Activated CD4-positive, alpha-beta T cell treated with anti-CD3 and anti-CD28 coated beads, Interleukin-2, amount 50 U/mL, for 16 hours (primary cell): ENCODE measurements at places on chromosomes 1 and 21.

DNA sequence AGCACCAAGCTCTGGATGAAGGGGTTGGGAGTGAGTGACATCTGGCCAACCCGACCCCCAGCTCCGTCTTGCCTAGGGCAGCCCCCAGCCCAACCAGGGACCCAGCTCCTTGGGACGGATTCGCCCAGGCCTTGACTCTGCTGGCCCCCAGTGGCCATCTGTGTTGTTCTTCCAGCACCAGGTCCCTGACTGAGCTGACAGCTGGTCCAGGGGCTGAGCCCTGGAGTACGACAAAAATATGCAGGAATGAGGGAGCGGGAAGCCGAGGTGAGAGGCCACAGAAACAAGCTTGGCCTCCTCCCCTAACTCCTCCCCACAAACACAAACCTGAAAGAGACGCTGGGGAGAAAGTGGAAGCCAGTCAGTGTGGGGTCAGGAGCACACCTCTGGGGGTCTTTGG lies 55.0 kb upstream of the PAX7 start:
- peak; percentile 37 for DNase-seq

GRCh38 chr1:152577168-152577567 lies 3.1 kb downstream of the LCE3D start:
- DNase-seq: peak; percentile 88

- peak; percentile 27 for DNase-seq
These were observed 36.7 kb downstream of the ZNF695 start for GRCh38 chr1:246971090-246971721.

DNA sequence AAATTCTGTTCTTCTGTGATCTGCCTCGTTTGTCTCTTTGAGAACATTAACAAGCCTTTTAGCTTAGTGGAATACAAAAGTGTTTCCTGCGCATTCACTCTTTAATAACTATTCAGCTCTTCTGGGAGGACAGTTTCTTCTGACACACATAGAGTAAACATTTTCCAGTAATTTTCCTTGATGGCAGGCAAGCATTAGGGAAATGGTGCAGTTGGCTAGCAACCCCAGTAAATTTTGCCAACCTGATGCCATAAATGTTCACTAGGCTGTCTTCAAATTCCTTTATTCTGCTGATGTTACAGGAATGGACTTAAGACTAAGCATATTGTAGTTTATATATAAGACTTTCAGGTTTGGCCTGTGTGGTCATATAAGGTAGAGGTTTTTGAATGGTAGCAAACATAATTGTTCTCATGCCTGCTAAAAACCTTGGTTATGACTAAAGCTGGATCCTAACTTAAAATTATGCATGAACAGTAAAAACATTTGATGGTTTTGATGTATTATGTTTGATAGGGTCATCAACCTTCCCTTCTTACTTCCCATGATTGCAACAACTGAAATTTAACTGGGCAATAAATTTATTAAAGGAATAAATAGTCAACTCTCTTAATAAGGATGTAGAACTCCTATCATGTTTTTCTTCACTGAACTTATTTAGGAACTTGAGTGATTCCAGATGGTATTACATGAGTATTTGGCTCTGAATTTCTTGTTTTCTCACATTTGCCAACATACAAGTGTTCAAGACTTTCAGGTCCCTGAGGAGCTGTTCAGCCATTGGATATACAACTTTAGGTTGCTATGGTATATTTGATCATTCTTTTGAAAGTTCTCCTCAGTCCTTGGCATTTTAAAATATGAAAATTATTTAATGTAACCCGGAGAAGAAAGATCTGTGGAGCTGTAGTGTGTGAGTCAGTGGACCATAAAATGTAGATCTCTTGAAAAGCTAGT lies 223.4 kb downstream of the FMN2 start:
- DNase-seq: no peak

GRCh38 chr1:246607462-246607861 lies 41.2 kb downstream of the CNST start:
- DNase-seq: no peak

DNA sequence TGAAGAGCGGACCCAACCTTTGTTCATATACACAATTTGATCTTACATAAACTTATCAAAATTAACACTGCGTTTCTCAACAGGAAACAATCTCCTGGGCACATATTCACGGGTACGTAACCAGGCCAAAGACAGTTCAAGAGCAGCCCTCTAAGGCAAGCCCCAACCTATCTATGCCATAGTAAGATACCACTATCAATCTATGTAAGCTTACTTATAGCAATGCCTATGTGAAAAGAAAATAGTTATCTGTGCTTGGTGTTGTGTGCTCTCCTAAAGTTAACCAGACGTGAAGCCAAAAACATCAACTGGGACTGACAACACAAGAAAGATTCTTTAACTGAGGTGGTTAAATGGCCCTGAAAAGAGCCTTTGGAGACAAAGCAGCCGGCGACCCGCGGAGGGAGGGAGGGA lies 49.4 kb upstream of the BOLA1 start:
- DNase-seq: peak; percentile 29

DNA sequence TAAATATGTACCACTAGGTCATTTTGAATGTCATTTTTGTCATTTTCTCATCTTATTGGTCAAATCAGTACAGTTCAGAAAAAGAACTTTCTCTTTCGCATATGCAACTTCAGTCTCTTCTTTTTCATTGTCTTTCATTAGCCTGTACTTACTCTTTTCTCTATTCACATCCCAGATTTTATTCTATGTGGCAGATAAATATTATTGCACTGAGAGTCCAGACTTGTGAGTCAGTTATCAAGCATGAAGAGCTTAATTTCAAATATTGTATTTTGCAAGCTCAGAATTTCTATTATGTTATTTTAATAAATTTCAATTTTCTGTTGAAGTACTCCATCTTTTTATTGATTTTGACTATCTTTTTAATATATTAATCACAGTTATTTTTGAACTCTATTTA lies 105.2 kb upstream of the PALMD start:
- DNase-seq: no peak

DNA sequence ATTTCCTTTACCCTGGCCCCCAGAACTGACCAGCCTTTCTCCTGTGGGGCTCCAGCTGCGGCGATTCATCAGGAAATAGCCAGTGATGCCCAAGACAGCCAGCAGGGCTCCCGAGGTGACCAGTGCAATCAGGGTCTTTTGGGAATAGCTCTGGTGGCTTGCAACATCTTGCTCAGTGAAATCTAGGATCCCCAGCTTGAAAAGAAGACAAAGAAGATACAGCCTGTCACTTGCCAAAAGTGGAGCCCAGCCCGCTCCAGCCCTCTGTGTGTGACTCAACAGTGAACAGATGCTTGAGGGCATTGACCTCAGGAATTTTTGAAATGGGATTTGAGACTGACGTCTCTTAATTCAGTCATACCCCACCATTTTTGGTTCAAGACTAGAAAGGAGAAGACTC lies 22.3 kb downstream of the CD34 start:
- DNase-seq: no peak

DNA sequence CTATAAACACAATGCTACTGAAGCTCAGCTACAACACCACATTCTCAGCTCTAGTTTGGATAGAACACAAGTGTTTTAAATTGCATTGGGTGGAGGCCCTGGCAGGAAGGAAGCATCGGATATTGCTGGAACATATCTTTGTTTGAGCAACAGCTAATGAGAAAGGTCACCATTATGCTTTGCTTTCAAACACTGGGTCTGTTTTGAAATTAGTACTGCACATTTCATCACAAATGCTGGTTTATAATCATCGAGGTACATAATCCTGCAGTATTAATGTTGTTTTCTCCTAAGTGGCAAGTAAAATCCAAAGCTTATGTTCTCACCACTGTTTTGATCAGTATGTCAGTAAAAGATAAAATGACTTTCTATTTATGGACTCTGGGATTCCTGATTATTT lies 61.5 kb upstream of the ARHGAP29 start:
- no peak for DNase-seq

DNA sequence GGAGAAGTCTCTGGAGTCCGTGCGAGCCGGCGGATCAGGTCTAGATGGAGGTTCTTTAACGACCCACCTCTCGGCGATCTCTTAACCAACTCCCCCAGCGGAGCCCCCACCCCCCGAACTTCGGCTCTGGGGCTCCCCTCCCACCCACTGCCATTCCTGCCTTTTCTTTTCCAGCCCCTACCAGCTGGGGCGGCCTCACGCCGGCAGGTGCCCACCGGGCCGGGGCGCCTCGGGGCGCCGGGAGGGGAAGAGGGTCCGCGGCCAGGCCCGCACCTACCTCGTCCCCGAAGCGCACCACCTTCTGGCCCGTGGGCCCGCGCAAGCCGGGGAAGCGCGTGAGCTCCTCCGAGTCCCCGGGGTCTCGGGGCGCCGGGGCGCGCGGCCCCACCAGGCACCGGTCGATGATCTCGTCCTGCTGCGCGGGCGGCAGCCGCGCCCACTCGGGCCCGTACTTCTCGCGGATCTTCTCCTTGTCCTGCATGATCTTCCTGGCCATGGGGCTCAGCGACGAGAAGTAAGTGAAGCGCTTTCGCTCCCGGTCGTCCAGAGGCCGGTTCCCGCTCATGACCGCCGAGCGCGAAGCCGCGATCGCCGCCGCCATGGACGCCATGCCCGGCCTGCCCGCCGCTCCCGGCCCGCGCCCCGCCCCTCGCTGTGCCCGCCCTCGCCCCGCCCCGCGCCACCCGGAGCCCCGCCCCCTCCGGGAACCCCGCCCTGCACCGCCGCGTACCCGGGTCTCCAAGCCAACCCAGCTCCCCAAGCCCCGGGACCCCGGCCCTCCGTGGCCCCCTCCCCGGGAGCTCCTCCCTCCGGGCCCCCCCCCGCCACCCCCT lies at the start of gene C1orf198:
Gene C1orf198 (minus strand): TSS at position 619 of the 833 bp plus-strand sequence. CDS start 9 bp downstream, at position 610.
- DNase-seq: peak; percentile 75

DNA sequence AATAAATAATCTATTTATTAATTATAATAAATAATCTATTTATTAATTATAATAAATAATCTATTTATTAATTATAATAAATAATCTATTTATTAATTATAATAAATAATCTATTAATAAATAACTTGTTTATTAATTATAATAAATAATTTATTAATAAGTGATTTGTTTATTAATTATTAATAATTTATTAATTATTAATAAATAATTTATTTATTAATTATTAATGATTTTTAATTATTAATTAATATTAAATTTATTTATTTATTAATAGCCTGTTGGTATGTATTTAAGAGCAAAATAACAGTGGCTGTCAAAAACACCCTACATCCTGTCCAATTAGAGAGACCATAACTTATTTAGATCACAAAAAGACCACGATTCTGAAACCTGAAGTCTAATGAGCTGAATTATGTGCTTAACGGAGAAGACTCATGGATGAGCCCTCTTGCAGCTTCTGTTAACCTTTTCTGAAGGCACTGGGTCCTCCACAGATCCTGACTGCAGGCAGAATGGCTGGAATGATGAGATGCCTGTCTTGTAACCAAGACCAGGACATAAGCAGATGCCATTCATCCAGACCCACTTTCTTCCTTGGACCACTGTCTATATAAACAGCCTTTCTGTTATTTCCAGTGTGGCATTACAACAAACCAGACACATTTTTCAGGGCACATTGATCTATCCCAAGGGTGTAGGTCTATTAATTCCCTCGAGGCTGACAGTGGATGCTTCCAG lies 134.2 kb downstream of the SETD4 start:
- DNase-seq: no peak

GRCh38 chr21:16086121-16086520 lies 356.3 kb downstream of the USP25 start:
- no peak for DNase-seq

- DNase-seq: no peak
These were observed 25.3 kb downstream of the MIXL1 start for GRCh38 chr1:226248796-226249195.

- no peak for DNase-seq
These were observed 12.6 kb downstream of the SH2D2A start for GRCh38 chr1:156804026-156804425.

DNA sequence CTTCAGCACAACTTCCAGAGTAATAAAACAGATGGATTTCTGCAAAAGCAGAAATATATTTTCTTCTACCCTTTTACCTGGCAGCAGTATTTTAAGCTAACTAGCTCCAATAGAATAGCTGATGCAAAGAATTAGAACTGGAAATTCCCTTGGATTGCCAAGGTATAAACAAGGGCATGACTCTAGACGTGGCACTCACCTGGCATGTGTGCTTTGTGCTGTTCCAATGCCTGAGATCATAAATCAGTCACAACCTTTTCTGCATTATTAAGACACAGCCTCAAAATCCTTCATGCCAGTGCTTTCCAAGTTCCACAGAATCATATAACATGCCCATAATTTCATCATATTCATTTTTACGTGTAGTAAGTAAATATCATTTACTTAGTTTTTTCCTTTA lies 1048.7 kb downstream of the ADGRL2 start:
- no peak for DNase-seq

- DNase-seq: no peak
These were observed 296.3 kb downstream of the SMYD3 start for GRCh38 chr1:246210756-246211155.
